HS-27A (cell line): ENCODE measurements at places on chromosomes 16 and 17.

- DNase-seq: no peak
Observed at GRCh38 chr17:62649570-62649969, 22.1 kb downstream of the MRC2 start.

DNA sequence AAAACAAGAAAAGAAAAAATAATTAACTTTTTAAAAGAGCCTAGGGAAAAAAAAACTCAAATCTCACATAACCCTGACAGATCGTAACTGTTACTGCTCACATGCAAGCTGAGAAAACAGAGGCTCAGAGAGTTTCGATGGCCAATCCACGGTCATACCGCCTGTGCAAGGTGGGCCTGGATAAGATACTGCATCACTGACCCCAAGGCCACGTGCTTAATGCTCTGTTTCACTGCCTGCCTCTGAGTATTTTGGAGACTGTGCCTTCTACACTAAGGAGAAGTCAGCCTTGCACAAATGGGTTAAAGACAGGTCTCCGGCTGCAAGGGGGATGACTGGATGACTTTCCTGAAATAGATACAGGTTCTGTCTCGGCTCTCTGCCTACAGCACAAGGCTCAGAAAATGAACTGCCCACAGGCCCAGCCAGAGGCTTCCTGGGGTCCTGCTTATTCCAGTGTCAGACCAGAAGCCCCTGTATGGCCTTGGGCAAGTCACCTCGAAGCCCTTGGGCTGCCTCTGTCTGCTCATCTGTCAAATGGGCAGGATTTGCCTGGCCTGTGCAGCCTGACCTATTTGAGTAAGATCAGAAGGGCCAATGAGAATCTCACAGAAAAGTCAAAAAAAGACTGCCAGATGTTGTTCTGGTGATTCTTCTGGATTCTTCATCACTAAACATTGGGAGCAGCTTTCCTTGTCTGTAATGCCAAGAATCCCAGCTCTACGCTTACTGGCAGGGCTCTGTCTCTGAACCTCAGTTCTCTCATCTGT, 25.8 kb downstream of the CNGB1 start:
- DNase-seq: no peak

DNA sequence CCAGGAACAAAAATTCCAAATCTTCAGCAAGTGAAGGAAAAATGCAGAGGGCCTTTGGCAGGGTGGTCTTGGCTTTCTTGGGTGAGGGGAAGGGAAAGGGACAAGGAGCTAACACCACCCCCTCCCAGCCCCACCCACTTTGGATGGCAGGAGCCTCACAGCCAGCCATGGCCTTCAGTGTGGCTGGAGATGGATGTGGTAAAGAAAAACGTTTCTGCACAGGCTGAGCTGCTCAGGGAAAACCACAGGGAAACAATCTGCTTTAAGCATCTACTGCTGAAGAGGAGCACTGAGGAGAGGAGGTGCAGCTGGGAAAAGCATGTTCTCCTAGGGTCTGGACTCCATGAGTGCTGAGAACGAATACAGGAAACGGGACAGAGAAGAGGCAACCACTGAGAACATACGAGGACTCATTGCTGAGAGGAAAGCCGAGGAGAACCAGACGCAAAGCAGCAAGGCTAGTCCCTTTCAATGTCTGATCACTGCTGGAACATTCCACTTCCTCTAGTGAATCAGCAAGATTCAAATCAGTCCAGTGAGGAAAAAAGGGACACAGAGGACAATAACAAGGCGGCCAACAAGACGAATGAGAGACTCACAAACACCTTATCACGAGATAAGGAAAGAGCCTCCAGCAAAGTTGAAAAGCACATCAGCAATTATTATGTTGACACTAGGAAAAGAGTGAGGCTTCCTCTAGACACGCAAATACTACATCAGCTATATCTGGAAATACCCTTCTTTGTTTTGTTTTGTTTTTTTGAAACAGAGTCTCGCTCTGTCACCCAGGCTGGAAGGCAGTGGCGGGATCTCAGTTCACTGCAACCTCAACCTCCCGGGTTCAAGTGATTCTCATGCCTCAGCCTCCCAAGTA, 41.7 kb downstream of the ZZEF1 start:
- no peak for DNase-seq

DNA sequence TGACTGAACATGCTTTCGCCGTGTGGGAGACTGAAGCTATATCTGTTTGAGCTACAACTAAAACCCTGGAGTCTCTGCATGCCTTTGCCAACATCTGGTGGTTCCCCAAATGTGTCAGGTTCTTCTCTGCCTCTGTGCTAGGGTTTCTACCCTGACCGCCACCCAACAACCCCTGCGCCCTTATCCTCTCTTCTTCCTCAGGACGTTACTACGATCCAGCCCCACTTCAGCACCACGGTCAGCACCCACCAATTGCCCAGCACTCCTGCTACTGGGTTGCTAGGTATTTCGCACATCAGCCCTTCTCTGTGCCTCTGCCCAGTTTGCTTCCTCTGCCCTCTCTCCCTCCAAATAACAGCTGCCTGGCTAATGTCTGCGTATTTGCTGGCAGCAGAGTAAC, 106.3 kb upstream of the HSBP1 start:
- DNase-seq: no peak

DNA sequence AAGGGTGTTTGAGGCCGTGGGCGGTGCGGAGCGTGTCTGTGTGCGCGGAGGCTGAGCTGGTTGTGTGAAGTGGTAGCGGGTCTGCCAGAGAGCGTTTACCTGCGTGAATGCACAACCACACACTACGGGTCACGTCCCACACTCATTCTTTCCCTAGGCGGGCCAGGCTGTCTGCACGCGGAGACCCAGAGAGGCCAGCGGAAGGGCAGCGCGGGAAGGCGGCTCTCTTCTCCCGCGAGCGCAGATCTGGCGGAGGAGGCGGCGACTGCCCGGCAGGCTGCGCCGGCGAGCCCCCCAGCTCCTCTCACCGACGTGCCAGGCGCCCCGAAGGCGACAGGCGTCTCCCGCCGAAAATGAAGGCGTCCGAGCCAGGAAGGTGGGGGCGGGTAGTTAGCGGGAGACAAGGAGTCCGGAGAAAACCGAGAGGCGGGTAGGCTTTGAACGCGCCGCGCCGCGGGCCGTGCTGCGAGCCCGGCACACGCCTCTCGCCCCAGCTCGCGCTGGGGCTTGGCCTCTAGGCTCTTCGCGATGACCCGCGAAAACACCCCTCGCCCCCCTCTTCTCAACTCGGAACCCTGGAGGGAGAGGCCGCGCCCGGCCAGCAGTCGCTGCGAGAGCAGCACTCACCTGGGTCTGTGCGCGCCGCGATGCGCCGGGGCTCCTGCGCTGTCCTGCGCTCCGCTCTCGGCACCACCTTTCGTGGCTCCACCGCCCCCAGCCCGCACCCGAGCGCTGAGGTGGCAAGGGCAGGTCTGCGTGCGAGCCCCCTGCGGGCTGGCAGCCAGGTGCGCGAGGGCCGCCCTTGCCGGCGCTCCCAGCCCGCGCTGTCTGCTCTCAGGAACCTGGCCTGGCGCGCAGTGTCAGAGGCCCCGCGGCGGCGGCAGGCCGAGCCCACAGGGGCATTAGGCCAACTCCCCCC, 2.0 kb upstream of the FOXF1 start:
- DNase-seq: no peak

GRCh38 chr17:3952186-3952585, 12.1 kb downstream of the ATP2A3 start:
- no peak for DNase-seq
